Cardiac septum (tissue), 1 donor: ENCODE measurements at places on chromosomes 6 and 20. TPM values are rescaled to one million over a fixed set of nuclear protein-coding genes. Genes with fewer than 3 reads are reported as not detected.
A peak's percentile ranks its signal among the peaks of the same experiment; 100 is the strongest.

DNA sequence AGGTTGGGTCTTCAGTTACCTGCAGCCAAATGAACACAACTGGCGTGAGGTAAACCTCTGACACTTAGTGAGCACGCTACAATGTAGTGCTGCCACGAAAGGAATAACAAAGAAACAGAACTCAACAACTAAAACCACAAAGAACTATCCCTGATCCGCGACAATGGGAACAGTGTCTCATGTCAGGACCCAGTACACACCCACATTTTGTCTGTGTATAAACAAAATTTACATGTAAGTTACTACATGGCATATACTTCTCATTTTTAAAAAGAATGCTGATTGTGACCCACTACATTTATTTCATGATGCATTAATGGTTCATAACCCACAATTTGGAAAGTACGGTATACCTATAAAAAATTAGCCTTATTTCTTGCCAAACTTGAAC is 14.1 kb downstream of the FKBP1A start:
- no peak for DNase-seq

PTPRK gene
- 51.4 TPM for total RNA-seq

JPH2 gene
- 182 TPM for total RNA-seq

DNA sequence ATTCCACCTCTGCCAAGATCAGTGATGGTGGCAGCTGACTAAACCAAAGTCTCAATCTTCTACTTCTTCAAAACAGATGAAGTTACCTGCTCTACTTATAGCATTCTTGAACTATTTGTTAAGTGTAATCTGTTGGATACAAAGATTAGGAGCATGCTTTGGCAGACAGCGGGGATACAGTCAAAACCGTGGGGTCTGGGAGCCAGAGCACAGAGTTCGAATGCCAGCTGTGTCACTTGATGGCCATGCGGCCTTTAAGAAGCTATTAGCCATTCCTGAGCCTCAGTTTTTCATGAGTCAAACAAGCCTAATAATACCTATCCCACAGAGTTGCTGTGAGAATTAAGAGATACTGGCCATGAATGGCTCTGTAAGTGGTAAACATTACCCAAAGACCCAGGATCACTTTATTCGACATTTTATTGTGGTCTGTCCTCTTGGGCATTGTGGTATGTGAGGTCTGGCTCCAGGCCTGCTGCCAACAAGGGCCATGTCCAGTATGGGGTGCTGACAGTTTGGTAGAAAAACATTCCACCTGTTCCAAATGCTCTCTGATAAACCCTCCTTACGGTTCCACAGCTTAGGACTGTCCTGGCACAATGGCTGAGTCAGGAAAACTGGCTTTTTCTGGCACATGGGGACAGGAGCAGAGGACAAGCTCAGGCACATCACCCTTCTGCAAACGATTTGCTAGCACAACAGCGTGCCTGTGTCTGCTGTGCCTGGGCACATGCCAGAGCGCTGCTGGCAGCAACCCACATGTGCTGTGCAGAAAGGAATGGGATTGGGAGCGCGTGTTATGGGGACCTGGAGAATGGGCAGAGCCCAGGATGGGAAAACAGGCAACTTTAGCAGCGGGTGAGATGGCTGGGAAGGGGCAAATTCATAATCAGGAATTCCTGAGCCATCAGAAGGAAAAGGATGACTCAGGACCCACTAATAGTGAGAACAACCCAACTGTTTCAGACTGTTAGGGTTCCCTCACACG is 15.7 kb upstream of the FAM83C start:
- DNase-seq = peak; percentile 85

DNA sequence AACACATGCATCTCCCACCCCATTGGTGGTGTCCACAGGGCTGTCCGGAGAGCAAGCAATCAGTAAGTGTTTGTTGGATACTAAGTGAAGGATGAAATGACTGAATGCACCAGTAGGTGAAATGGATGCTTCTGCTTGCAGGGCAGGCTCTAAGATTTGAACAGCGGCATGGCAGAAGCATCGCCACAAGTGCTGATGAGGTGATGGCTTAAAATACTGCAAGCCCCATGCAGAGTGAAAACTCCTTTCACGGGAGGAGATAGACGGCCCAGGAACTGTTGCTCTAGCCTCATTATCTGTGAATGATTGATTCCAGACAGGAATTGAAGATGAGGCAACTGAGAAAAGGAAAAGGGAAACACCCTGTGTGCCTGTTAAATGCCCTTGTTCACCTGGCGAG is 158.9 kb downstream of the LY86 start:
- no peak for DNase-seq

TRIM15 gene
- not detected for total RNA-seq

DNA sequence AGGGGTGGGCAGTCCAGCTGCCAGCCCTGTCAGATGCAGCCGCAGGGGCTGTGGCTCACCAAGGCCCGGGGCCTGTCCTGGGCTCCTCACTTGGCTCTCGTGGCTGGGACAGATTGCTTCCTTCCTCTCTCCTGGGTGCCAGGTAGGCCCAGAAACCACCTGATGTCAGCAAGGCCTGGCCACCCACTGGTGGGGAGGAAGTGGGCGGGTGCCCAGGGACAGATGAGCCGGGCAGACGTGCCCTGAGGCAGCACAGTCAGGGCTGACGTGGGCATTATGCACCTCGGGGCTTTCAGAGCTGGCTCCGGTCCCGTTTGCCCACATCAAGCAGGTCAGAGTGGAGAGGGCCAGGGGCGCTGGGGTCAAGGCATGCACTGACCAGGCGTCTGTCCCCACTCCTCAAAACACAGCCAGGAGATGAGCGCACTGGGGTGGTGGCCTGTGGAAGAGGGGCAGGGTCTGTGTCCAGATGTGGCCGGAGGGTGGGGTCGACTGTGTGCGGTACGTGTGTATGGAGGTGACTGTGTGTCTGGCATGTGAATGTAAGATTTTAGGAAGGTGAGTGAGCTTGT is 133.2 kb upstream of the PTPN1 start:
- no peak for DNase-seq

SLC17A1 gene
- not detected for total RNA-seq

- DNase-seq = no peak
Observed at GRCh38 chr20:21129861-21130260, 4.0 kb downstream of the KIZ start.

DNA sequence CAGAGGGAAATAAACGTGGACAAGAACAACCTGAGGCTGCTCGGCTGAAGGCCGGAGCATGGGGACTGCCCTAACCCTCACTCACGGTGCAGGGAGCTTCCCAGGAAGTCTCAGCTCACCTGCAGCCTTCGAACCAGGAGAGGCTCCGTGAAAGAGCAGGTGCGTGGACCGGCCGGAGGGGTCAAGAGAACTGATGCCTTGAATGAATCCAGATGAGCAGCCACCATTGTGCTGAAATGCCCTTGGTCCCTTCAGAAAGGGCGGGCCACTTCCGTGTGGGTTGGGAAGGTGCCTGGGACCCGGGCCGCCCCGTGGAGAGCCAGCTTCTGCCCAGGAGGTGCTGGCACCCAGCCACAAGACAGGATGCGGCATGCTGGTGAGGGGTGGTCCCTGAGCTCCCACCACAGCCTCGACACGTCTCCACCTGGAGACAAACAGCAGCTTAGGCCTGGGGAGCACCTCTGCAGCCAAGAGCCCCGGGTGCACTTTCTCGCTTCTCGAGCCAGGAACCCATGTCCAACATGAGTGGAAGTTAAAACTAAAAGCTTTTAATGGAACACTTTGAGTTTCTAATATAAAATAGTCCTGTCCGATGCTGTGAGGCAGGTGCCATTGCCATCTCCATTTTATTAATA is 83.5 kb downstream of the TTLL2 start:
- DNase-seq = no peak

DNA sequence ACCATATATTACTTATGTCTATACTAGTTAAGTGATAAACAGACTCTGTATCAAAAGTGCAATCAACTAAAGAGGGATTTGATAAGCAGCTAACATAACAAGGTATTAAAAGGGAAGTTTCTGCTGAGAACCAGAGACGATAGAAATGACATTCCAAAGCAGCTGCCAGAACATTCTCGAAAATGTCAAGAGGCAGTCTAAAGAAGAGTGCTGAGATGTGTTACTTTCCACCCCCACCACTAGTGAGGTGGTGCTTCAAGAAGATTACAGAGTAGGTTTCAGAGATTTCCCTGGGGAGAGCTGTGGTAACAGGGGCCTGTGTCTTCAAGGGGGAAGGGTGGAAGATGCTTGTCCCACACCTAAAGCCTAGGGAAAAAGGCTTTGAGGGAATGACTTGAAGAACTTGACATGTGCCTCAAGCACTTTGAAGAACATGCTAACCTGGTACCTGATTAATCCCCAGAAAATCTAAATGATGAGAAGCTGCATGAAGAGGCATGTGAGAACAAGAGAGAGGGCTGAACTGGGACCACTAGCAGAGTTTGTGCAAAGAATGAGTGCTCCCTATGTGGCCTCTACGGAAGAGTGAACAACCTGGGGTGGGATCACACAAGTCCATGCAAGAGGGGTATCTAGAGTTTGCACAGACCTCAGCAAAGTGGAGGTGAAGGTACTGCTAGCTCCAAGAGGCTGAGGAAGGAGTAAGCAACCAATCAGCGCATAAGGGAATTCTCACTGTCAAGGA is 5.0 kb downstream of the FAM184A start:
- no peak for DNase-seq

- no peak for DNase-seq
Observed at GRCh38 chr20:53981752-53982437, 88.5 kb downstream of the BCAS1 start.

CDH22 gene
- total RNA-seq = 0.83 TPM

- no peak for DNase-seq
Observed at GRCh38 chr20:4483486-4483885, 238.2 kb upstream of the PRND start.
